Type B pancreatic cell (in vitro differentiated cells): ENCODE measurements at places on chromosomes 11 and 22. TPM values are rescaled to one million over a fixed set of nuclear protein-coding genes. Genes with fewer than 3 reads are reported as not detected.

DNA sequence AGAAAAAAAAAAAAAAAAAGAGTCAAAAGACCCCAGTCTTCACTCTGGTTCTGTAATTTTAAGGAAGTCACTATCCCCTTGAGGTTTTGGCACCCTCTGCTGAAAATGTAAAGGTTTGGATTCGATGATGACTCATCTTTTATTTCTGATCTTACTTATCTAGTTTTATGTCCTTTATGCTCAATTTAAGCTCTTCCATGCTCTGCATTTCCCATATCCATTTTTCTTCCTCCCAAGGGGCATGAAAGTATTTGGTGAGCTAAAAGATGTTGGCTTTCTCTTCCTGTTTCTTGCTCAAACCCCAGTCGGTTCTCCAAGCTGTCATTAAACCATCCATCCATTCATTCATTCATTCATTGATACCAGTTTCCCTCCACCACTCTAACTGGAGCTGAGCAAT lies 61.0 kb upstream of the CDON start:
- no peak overlapping the region for H3K27ac ChIP-seq
- DNase-seq: no peak
- H3K4me3 ChIP-seq: no peak overlapping the region
- H3K27me3 ChIP-seq: peaks cover 2% of the 10 kb centered on the region
- peaks cover 46% of the 10 kb centered on the region for H3K4me1 ChIP-seq

The PRR5L gene
- total RNA-seq: 10.7 and 11.0 TPM in 2 replicates

The FGF3 gene
- total RNA-seq: not detected in 2 replicates

The HEPACAM gene
- total RNA-seq: 0.43 TPM in 1 of 2 replicates, not detected in the other

- H3K4me1 ChIP-seq: peaks cover 47% of the 10 kb centered on the region
- peak overlapping the region; percentile 97 for H3K27ac ChIP-seq
- DNase-seq: no peak
- no peaks in the 10 kb centered on the region for H3K27me3 ChIP-seq
These were observed 13.7 kb downstream of the ARAP1 start for GRCh38 chr11:72738199-72739141.

DNA sequence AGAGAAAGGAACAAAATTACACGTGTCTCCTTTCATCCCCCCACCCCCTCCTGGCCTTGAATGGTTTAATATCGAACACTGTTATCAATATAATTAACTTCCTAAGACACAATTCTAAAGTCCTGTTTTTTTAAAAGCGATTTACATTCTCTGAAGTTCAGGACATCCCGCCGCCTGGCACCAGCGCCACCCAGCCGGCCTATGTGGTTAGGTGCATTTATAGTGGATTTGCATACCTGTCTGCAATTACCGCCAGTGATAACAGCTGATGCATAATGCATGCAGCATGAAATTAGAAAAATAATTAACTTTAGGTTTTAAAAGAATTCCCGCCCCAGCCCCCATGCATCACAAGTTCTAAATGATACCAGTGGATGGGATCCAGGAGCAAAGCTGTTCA lies 58.6 kb downstream of the MACROD1 start:
- no peak for DNase-seq
- H3K36me3 ChIP-seq: no peaks in the 10 kb centered on the region
